ENCODE measurements at places on chromosomes 1 and 21. TPM values are rescaled to one million over a fixed set of nuclear protein-coding genes. Genes with fewer than 3 reads are reported as not detected.

- no peak for DNase-seq
These were observed 1.0 kb upstream of the PRAMEF12 start for GRCh38 chr1:12772520-12772919.

- peak; percentile 86 for DNase-seq
These were observed 15.2 kb downstream of the KIF1B start for GRCh38 chr1:10225573-10225972.

IFI6 gene
- total RNA-seq = 68.4 TPM

DNA sequence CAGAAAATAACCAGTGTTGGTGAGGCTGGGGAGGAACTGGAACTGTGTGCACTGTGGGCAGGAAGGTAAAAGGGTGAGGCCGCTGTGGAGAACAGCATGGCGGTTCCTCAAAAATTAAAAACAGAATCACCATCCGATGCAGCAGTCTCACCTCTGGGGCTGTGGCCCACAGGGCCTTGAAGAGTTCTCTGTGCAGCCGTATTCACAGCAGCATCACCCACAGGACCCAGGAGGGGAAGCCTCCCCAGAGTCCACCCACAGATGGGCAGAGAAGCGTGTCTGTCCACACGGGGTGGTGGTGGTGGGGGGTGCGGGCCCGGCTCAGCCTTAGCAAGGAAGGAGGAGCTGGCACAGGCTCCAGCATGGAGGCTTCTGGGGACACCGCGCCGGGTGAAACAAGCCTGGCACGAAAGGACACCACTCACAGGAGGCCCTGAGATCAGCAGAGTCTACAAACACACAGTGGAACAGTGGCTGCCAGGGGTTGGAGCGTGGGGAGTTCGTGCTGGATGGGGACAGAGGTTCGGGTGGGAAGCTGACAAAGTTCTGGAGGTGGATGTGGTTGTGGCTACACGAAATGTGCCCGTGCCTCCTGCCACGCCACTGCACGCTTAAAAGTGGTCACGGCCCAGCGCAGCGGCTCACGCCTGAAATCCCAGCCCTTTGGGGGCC is 11.5 kb downstream of the MORN1 start:
- DNase-seq = no peak

NBPF26 gene
- total RNA-seq = 27.1 TPM

HHIPL2 gene
- total RNA-seq = 0.33 TPM

DNA sequence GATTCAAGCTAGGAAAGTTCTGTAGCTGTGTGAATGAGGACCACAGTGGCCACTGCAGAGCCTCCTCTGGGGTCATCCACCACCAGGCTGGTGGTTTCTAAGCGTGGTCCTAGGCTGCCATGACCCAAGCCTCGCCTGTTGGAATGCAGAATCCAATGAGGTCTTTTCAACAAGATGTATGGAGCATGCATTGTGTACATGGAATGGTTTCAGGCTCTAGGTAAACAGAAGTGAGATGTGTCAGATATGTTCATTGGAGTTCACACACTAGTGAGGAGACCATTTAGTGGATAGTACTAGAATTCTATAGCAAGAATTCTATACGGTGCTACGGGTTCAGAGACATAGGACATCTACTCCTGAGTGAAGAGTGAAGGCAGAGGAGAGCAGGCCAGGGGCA is 10.7 kb downstream of the RNU5D-1 start:
- no peak for DNase-seq

SLC1A7 gene
- total RNA-seq = 0.33 TPM

DNA sequence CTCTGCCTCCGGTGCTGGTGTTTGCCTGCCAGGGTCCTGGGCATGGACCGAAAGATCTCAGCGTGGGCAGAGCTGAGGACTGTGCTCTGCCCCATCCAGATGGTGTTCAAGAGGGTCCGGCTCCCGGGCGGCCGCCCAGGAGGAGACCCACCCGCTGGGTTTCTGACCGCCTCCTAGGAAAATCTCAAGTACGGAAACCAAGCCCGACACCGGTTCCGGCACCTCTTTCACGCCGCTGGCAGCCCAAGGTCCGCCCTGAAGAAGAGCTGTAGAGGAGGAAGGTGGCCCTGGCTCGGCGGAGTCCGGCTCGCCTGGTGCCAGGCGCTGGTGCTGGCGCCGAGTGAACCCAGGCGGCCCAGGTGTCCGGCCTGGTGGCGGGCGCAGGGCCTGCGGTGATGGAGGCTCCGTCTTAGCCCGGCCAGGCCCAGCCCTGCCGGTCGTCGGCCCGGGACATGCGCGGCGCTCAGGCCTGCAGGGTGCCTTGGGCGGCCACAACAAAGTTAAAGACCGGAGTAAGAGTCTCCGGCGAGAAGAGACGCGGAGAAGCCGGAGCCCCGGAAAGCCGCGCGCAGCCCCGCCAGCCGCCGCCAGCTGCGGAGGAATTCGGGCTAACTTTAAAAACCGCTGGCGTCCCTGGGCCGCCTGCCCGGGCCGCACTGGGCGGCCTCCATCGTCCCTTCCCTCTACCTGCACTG is 1.5 kb downstream of the GRIK3 start:
- no peak for DNase-seq

G0S2 gene
- 180 TPM for total RNA-seq

DNA sequence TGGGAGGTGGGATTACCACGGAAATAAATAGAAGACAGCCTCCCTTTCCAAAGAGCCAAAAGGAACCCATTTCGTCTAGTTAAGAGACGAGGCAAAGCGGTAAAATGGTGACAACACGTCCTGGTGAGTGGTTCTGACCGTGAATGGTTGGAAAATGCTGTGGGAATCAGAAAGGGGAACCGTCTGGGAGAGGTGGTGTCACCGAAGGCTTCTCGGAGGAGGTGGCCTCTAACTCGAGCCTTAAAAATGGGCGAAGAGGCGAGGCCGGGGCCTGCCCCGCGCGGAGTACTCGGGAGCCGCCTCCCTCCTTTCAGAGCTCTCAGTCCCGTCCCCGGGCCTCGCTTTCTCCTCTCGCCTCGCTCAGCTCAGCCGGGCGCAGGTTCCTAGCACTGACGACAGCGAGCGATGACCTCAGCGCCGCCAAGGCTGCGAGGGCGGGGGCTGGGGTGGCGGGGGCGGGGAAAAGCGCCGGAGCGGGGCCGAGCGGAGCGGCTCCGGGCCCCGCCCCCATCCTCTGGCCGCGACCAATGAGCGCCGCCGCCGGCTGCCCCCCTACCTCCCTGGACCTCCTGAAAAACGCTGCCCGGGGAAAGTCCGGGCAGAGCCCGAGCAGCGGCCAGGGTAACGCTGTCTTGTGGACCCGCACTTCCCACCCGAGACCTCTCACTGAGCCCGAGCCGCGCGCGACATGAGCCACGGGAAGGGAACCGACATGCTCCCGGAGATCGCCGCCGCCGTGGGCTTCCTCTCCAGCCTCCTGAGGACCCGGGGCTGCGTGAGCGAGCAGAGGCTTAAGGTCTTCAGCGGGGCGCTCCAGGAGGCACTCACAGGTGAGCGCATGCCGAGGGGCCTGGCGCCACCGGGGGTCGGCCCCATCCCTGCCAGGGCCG is at the start of gene BTG2:
BTG2 (plus strand) TSS at position 601 of the 890 bp plus-strand sequence; CDS start at position 689, 88 bp downstream.
- DNase-seq = peak; percentile 86

DNA sequence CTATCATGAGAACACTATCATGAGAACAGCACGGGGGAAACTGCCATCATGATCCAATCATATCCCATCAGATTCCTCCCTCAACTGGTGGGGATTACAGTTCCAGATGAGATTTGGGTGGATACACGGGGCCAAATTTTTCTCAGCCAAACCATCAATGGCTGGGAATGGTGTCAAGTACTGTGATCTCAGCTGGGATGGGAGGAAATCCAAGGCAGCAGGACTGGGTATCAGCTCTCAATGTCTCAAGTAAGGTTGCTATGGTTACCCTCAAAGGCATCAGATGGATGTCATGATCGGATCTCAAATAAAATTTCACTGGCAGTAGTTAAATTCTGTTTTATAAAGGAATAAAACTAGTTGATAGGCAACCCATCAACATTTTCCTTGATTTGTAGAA is 399.0 kb downstream of the KCNT2 start:
- no peak for DNase-seq

GRCh38 chr1:225881081-225881958 is 860 bp downstream of the TMEM63A start:
- DNase-seq = peak; percentile 44

DNA sequence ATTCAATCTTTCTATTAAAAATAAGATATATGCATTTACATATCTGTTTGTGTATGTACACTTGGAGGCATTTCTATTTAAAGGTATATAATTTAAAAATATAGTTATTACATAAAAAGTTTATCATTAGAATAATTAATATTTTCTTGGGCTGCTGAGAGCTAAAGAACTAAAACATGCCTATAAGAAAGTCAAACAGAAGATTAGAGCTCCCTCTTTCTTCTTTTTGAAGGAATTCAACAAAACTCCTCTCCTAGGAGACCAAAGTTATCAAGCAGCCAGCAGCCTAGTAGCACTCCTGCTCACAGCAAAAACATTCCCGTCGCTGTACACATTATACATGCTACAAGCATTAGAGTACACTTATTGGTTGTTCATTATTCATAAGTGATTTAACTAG is 216.4 kb downstream of the VAV3 start:
- DNase-seq = peak; percentile 46

DNA sequence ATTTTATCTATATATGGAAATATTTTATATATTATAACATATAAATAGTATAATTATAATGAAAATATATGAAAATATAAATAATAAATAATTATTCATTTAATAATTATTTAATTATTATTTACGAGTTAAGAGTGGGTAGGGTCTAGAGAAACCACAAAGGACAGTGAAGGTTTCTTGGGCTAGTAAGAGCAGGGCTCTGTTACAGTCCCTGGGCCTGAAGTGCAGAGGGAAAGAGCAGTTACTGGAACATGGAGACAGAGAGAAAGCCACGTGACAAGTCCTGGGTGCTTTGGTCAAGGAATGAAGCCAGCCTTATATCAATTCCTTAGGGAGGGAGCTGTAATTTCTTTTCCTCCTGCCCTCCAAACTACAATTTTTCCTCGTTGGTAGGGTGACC is 117.2 kb upstream of the OLIG2 start:
- DNase-seq = no peak

RGS18 gene
- 0.17 TPM for total RNA-seq

DNA sequence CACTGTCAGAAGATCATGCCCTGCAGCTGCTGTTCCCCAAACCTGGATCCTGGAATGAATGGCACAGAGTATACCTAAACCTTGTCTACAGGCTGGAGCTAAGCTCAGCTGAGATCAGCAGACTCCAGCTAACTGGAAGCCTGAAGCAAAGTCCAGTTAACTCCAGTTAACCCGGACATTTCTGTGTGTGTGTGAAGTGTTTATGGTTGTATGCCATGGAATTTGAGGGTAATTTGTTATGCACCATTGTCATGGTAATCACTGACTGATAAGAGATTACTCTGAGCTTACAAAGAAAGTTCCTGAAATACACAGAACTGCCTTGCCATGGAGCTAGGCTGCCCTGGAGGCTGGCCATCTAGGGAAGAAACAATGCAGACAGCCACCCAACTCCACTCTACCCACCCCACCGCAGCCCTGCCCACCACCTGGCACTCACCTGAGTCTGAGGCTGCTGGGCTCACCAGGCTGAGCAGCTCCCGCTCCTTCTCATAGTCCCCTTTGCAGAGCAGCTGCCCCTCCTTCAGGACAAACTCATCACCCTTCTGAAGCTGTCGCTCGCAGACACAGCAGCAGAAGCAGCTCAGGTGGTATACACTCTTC is 107.4 kb downstream of the LMX1A start:
- no peak for DNase-seq

DNA sequence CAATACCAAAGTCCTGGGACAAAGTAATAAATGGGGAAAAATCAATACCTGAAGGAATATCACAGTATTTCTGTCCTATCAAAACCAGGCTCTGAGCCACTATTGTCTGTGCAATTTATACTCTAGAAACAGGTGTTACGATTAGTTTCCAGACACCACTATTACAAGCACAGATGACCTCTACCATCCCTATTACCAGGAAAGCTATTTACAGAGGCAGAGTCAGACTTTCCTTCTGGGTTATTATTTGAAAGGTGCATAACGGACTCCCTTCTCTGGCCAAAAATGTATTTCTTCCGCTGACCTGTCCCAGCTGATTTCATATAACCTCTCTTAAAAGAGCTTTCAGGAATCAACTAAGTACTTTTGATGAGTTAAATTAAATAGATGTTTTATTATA is 154.6 kb upstream of the LRRC7 start:
- DNase-seq = no peak

PACC1 gene
- 9.0 TPM for total RNA-seq

DNA sequence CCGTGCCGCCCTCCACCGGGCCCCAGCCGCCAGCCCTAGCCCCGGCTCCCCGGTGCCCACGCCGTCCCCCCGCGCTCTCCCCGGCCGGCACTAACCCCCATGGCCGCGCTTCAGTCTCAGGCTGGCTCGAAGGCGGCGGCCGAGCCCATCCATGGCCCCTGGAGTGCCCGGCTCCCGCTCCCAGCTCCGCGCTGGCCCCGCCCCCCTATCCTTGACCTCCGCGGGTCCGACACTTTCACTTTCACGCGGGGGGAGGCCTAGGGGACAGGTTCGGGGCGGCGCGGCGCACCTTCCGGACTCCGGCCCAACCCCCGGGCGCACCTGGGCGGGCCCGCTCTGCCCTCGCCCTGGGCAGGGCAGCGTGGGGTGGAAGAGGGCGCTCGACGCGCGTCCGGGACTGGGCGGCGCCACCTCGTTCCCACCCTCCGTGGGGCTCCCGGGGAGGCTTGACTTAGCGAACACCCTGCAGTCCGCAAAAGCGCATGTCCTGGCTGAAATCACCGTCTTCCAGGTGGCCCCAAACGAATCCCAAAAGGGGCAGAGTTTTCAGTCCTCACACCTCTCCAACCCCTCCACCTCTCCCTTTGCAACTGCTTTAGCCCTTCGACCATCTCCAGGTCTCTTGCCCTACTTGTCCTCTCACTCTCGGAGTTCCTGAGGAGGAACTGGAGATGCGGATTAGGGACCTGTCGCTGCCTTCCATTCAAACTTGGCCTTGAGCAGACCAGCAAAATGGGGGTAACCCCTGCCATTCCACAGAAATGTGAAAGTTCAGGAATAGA is 3.9 kb upstream of the DENND2D start:
- no peak for DNase-seq

GRCh38 chr1:212077028-212077427 is 41.5 kb downstream of the DTL start:
- peak; percentile 13 for DNase-seq

C1orf141 gene
- total RNA-seq = not detected

RAB4A gene
- total RNA-seq = 26.7 TPM

ILDR2 gene
- under 0.01 TPM for total RNA-seq

DNA sequence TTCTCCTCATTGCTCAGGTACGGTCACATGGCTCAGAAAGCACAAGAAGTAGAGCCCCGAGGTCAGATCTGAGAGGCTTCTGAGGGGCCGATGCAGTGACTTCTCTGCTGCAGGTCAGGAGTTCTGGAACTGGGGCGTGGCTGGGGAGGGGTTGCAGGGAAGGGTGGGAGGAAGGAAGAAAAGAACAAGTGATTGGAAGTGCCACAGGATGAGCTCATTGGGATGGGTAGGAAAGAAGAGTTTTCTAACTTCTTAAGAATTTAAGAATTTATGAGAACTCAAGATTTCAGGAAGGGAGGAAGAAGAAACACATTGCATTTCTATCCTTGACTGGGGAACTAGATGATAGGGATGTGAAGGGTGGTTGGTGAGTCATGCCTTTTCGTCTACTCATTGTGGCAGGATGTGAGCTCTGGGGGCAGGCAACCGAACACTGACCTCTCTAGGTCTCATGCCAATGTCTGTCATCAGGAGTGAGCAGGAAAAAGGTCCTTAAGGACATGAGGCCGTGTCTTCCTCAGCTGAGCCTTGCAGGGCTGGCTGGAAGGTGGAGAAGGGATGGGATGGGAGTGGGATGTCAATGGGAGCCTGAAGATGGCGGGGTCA is 497 bp downstream of the FCRLB start:
- DNase-seq = peak; percentile 52
